H9 (cell line): ENCODE measurements at places on chromosomes 16 and 17. TPM values are rescaled to one million over a fixed set of nuclear protein-coding genes. Genes with fewer than 3 reads are reported as not detected.

- no peak for DNase-seq
These were observed 32.9 kb downstream of the BAHCC1 start for GRCh38 chr17:81428121-81428515.

DNA sequence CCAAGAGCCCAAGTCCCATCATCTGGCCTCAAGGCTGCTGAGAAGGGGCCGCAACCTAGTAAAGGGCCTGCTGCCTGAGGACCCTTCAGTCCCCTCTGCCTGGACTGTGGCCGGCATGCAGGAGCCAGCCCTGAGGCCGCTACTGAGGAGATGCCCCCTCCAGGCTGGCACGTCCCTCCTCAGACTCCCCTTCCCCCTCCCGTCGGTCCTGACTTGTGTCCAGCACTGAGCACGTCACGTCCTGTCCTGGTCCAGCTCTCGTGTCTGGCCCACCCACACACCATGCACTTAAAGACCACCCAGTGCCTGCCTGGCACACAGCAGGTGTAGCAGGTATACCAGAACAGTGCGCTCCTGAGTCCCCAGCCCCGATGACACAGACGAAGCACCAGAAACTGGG is 9.6 kb downstream of the MTHFSD start:
- no peak for DNase-seq

- DNase-seq = peak; percentile 95
These were observed 27.8 kb upstream of the MEIOC start for GRCh38 chr17:44628243-44629188.

DNA sequence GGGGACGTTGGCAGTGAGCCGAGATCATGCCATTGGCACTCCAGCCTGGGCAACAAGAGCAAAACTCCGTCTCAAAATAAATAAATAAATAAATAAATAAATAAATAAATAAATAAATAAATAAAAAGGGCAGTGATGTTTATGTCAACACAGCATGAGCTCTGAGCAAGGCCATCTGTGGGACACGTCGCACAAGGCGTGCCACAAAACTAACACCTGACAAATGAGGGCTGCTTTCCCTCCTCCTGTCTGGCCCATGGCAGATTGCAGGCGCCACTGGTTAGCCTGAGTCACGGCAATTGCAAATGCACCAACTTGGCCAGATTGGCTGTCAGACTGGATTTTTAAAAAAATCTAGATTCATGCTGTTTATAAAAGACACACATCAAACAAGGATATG is 25.9 kb upstream of the SPNS3 start:
- no peak for DNase-seq

DNA sequence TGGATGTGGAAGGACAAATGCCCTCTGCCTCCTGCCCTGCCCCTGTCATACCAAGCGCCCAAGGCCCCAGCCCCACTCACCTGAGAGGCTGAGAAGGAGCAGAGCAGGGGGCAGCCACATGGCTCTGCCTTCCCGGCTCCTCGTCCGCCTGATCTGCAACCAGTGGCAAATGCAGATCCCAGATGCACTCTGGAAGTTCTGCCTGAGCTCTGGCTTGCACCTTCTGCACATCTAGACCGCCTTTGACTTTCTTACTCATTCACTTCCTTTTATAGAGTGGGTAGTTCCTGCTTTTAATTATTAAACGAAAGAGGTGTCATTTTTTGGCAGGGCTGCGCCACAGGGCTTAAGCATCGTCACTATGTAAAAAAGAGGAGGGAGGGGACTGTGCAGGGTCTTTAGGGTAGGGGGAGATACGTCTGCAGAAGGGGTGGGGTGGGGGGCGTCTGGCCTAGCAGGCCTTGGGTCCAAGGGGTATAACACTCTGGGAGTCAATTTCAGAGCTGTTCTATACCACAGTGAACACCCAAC is at the start of gene CD300LB:
CD300LB (minus strand) TSS at position 245 of the 531 bp plus-strand sequence; CDS start at position 120, 125 bp downstream.
- peak; percentile 25 for DNase-seq

DNA sequence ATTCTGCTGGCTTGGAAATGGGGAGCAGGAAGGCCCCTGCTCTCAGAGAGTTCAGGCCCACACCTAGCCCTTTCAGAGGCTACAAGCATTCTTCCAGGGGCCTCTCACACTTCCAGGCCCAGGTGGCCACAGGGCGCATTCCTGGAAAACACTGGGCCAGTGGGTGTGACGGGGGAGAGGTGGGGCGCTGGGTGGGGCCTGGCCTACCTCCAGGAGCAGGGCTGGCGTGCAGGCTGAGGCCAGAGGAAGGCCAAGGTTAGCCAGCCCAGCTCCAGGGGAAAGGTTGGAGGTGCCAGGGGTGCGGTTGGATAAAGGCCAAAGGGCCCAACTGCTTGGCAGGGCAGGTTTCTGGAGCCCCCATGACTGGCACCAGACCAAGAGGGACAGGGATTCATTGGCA is 198.2 kb downstream of the MAF start:
- DNase-seq = no peak

DNA sequence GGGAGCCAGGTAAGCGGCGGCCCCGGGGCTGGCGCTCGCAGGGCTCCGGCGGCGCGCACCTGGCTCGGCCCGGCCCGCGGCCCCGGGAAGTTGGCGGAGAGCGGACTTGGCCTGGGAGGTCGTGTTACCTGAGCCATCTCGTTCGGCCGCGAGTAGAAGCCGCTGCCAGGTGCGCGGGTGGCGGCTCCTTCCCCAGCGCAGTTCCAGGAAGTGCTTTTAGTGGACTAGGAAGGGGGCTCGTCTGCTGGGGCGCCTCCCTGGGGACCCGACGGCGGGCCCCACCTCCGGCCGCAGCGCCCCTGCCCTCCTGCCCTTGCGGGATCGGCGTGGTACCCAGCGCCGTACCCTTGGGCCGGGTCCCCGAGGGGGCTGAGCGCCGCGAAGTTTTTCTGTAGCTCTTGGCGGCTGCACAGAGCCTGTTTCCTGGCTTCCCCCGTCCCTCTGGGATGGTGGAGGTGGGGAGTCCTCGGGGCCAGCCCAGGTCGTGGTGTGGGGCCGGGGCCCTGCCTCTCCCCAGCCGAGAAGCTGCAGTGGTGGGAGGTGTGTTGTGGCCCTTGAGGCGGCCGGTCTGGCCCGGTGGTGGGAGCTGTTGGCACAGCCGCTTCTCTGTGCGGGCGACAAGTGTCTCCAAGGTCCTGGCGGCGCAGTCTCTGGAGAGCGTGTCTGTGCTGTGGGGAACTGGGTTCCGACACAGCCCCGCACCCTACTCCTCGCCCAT is 96.9 kb downstream of the RAB11FIP4 start:
- peak; percentile 61 for DNase-seq

DNA sequence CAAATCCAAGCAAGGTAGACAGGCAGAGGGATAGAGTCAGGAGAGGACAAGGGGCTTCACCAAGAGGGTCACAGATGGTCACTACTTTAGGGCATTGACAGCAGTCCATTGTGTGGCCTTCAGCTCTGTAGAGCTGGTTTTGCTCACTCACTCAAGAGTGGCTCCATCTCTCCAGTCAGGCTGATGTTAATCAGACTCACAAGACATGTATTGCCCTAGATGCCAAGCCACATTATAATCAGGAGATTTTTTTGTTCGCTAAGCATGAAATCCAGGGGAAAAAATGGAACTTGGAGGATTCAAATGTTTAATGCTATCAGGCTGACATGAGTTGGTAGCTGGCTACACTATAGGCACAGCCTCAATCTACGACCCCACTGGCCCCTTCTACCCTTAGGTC is 32.5 kb downstream of the CD300LF start:
- DNase-seq = no peak

GRCh38 chr16:14309001-14309886 is 238.1 kb downstream of the MRTFB start:
- peak; percentile 82 for DNase-seq

DNA sequence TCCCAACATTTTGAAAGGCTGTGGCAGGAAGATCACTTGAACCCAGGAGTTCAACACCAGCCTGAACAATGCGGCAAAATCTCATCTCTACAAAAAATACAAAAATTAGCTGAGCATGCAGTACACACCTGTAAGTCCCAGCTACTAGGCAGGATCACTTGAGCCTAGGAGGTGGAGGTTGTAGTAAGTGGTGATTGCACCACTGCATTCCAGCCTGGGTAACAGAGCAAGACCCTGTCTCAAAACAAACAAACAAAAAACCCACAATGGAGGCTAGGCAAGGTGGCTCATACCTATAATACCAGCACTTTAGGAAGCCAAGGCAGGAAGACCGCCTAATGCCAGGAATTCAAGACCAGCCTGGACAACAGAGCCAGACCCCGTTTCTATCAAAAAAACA is 12.0 kb downstream of the APPBP2 start:
- DNase-seq = no peak

- no peak for DNase-seq
These were observed 510.7 kb downstream of the MAF start for GRCh38 chr16:79089735-79090284.

- DNase-seq = peak; percentile 97
These were observed 231.9 kb downstream of the SEC14L1 start for GRCh38 chr17:77372444-77373298.

GRCh38 chr17:15038656-15039055 is 226.5 kb downstream of the PMP22 start:
- DNase-seq = no peak

- no peak for DNase-seq
These were observed 18.7 kb downstream of the VAC14 start for GRCh38 chr16:70782237-70782636.

DNA sequence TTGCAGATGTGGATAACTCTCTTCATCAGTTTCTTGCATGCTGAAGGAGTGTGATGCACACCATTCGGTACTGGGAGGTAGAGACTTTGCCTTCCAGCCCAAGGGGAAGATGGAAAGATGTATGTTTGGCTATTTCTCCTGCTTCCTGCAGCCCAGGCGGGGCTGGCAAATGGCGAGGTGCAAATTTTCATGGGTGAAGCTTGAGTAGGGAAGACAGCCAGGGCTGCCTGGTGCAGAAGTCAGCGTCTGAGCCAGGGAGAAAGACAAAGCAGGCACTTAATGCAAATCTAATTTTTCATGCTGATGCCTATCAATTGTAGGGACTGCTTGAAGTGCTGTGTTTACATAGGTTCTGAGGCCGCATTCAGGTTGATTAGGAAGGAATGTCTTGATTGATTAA is 384.7 kb upstream of the EEF2KMT start:
- DNase-seq = no peak

DNA sequence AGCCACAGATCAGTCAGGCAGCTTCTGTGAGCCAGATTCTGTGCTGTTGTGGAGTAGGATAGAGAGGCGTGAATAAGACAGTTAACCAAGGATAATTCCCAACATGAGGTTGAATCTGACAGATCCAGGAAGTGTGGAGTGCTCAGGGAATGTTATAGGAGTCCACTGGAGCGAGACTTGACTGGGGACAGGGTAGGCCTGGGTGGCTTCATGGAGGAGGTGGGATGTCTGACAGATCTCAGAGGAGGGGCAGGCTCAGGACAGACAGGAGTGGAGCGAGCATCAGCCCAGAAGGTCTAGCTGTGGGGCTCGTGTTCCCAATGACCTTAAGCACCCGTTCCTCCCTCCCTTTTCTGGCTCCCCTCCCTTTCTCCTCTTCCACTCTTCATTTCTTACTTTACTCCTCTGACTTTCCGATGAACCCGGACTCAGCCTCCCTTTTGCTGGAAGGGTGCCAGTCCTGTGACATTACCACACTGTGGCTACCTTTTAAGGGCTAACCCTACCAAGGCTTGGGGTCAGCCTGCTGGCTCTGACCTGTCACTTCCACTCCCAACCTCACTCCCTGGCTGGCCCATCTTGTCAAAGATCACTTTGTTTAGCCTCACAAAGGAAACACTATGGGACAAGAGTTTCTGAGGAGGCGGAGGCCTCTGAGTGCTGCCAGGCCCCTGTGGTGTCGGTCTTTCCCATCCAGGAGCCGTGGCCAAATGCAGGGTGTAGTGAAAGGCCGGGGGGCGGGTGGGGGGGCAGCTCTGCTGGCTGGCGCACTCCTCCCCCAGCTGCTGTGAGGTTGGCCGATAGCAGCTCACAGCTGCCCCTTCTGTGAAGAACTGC is 28.5 kb upstream of the EFCAB13 start:
- DNase-seq = no peak

DNA sequence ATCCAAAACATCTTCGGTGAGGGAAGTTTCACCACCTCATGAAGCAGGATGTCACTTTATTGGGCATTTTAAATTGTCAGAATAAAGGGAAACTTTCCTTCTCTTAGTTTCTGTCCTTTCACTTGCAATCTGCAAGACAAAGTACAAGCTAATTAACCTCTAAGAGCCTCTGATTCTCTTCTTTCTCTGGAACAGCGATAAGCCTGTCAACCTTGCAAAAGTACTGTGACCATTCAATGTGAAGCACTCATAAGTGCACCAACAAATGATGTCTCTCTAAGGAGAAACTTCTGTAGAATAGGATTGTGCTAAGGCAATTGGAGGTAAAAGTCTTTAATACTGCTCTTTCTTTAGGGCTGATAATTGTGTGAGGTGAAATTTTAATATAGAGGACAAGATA is 1622.3 kb downstream of the CDH8 start:
- no peak for DNase-seq

- no peak for DNase-seq
These were observed 29.1 kb downstream of the LDHD start for GRCh38 chr16:75087375-75087979.

DNA sequence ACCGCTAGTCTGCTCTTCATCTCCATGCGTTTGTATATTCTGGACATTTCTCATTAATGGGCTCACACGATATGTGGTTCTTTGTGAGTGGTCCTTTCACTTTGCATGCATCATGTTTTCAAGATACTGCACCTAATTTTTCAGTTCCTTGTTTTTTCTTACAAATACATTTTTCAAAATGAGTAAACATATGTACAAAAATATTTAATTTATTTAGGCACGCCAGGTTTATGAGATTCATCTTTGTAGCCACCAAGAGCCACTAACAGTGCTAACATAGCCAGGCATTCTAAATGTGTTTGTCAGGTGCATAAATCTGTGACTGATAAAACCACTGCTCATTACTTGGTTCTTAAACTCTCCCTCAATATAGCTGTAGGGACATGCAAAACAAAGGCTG is 375.3 kb downstream of the WWOX start:
- DNase-seq = no peak

- peak; percentile 73 for DNase-seq
These were observed 1.8 kb downstream of the NME4 start for GRCh38 chr16:398561-399339.

The SLC47A2 gene
- total RNA-seq = not detected in 2 replicates

The KRT9 gene
- not detected in 2 replicates for total RNA-seq

The OR2C1 gene
- not detected in 2 replicates for total RNA-seq

The KIAA0753 gene
- 37.2 and 37.4 TPM in 2 replicates for total RNA-seq

The BANP gene
- total RNA-seq = 24.3 and 24.9 TPM in 2 replicates

The SPNS3 gene
- not detected in 2 replicates for total RNA-seq

The MYCBPAP gene
- total RNA-seq = 1.7 and 1.9 TPM in 2 replicates

The CLEC19A gene
- 0.20 TPM in 1 of 2 replicates, not detected in the other for total RNA-seq

The ALOX15 gene
- 0.31 and 0.39 TPM in 2 replicates for total RNA-seq

The KRT33A gene
- not detected in 2 replicates for total RNA-seq

The NPIPB9 gene
- total RNA-seq = 1.8 and 2.7 TPM in 2 replicates

The CRYM gene
- 16.4 and 17.8 TPM in 2 replicates for total RNA-seq
